ENCODE measurements at places on chromosomes 6 and 20. TPM values are rescaled to one million over a fixed set of nuclear protein-coding genes. Genes with fewer than 3 reads are reported as not detected.

OR2B6 gene
- 0.50 TPM for total RNA-seq

ADAM33 gene
- not detected for total RNA-seq

MACROD2 gene
- not detected for total RNA-seq

FERMT1 gene
- total RNA-seq: not detected

SLC17A4 gene
- total RNA-seq: not detected

OGFRL1 gene
- 11.6 TPM for total RNA-seq

FKBP1A gene
- 113 TPM for total RNA-seq

SLC22A16 gene
- not detected for total RNA-seq

PAK5 gene
- not detected for total RNA-seq

TMC2 gene
- total RNA-seq: not detected

COL11A2 gene
- 0.52 TPM for total RNA-seq

DEFB124 gene
- not detected for total RNA-seq

GSTA3 gene
- total RNA-seq: not detected

NINL gene
- total RNA-seq: 5.0 TPM

PACRG gene
- total RNA-seq: 2.0 TPM

HLA-E gene
- 1,494 TPM for total RNA-seq

ENPP3 gene
- total RNA-seq: 0.70 TPM

RAET1L gene
- total RNA-seq: not detected

DDX43 gene
- total RNA-seq: 1.2 TPM

MYBL2 gene
- 0.44 TPM for total RNA-seq

ADGRF5 gene
- total RNA-seq: not detected

CHRNA4 gene
- not detected for total RNA-seq

CST2 gene
- total RNA-seq: not detected

MLN gene
- not detected for total RNA-seq

PHIP gene
- total RNA-seq: 42.5 TPM

SRMS gene
- not detected for total RNA-seq

ZDHHC14 gene
- total RNA-seq: 5.2 TPM

HSD17B8 gene
- total RNA-seq: 11.9 TPM

NHLRC1 gene
- total RNA-seq: 0.13 TPM

BHLHE23 gene
- not detected for total RNA-seq

LRRC73 gene
- 0.37 TPM for total RNA-seq

HLA-DMA gene
- 23.4 TPM for total RNA-seq

SPATA25 gene
- total RNA-seq: 0.94 TPM

FLRT3 gene
- total RNA-seq: not detected

PBOV1 gene
- total RNA-seq: not detected

SLC17A5 gene
- total RNA-seq: 9.2 TPM

ZNF311 gene
- total RNA-seq: 0.10 TPM

RSPO4 gene
- not detected for total RNA-seq

HS3ST5 gene
- not detected for total RNA-seq

CST4 gene
- total RNA-seq: not detected

PRIM2 gene
- total RNA-seq: 13.5 TPM

KHDC1L gene
- not detected for total RNA-seq

ESR1 gene
- total RNA-seq: 2.4 TPM

EDN3 gene
- total RNA-seq: 0.92 TPM

PKHD1 gene
- total RNA-seq: 0.02 TPM

MUCL3 gene
- total RNA-seq: not detected

OSBPL2 gene
- total RNA-seq: 59.9 TPM

DAAM2 gene
- total RNA-seq: not detected

IDH3B gene
- 112 TPM for total RNA-seq

Measured in T-helper 17 cell (primary cell).